GM12891 (cell line): ENCODE measurements at places on chromosomes 6 and 20.

DNA sequence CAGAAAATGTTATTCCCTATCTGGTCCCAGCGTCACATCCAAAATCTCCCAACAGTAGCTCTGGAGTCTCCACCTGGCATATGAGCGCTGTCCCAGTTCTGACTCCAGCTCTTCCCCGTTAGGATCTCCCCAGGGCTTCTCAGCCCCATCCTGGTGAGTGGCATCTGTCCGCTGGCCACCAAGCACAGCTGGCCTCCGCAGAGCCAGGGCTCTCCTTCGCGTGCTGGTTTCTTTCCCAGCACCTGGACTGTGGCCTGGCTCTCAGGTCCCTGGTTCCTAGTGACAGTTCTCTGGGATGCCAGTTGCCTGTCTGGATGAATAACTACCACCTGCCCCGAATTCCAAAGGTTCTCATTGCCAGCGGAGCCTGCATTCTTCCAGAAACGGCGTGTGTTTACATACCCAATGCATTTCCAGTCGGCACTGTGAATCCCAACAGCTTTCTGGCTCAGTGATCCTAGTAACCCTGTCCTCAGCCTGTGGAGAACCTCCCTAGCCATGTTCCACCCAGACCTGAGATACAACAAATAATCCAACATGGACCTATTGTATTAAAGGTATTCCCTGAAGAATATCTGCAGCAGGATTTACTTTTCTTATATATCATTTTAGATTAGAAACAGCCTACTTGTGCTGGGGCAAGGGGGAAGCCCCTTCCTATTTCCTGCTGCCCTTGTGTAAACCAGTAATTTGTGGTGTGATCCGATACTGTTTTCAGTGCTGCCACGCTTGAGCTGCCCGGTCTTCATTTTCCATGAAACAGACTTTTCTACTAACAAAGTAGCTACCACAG, 69.9 kb upstream of the PDE10A start:
- DNase-seq, result no peak

DNA sequence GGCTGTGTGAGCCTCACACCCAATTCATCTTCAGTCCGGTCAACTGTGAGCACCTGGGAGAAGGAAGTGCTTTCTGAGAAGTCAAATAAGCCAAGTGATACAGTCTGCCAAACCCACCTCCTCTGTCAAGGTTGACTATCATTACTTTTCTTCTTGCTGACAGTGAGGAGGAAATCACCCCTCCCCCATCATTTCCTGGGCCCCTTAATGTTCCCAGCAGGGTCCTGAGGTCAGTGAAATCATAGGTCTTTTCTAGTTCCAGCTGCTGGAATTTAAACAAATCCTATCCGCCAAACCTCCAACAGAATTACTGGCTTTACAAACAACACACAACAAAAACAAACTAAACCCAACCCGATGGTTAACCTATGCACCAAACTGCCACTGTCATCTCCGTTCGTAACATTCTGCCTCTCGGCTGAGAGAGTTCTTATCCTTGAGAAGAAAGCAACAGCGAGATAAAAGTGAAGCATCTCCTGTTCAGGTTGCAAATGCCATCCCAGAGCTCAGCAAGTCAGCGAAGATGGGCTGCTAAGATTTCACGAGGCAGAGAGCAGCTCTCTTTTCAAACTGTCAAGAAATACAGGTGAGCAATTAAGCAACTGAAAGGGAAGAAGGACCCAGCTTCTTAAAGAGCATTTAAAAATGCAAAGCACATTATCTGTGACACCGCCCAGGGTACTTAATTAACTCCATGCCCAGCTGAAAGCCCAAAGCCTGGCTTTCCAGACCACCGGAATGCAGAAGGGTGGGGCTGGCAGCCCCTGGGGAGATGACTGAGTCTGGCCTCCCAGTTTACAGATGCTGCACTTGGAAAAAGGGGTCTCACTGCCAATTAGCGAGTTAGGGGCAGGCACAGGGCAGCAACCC, 24.7 kb downstream of the GFOD1 start:
- DNase-seq, result no peak

DNA sequence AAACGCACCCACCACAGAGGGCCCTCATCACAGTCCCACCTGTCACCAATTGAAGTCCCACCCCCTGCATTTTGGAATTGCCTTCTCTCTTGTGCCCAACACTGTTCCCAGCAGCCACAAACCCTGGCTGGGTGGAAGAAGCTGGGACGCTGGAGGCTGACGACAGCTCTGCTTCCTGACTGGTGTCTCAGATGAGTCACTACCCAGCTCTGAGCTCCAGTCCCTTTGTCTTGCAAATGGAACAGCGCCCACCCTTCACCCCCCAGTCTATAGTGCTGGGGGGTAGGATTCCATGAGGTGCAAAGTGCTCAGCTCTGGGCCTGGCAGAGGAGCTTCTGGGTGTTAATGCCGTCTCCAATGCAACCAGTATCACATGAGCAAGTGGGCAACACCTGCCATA, 85.3 kb downstream of the DLGAP4 start:
- DNase-seq, result no peak

GRCh38 chr20:32737371-32738223, 5.7 kb downstream of the COMMD7 start:
- no peak for DNase-seq

DNA sequence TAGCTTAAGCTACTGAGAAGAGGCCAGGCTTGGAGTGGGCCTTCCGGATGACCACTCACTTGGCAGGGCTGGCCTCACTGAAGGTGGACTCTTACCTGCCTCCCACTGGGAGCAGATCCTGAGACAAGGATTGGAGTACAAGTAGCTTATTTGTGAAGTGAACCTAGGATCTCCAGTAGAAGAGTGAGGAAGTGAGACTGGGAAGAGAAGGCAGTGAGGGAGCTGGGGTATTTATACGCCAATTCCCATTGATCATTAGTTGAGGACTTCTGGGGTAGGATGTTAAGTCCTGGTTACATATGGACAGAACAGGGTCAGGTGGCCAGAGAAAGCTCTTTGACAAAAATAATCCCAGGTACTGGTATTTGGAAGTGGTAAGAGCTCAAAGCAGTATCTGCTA, 32.3 kb upstream of the RNF24 start:
- DNase-seq, result no peak

DNA sequence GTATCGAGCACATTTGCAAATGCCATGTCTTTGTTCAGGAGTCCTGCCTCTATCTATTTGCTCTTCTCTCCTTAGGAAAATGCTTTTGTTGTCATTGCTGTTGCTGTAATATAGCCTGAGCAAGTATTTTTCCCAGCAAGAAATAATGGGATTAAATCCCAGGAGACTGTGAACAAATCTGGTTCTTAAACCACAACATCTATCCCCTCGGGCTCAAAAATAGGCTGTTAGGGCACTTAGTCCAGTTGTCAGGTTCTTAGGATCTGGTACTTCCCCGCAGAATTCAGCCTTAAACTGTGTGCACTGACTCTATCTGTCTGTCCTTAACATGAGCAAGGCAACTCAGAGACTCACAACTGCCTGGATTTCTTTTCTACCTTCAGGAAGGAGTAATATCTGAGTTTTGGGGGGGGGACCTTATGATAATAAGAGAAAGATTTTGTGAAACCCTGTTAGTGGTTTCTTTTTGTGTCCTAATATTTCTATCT, 437.5 kb downstream of the HTR1B start:
- no peak for DNase-seq

GRCh38 chr20:47492284-47492683, 9.4 kb upstream of the NCOA3 start:
- no peak for DNase-seq

GRCh38 chr20:48690888-48691287, 136.9 kb downstream of the PREX1 start:
- no peak for DNase-seq

DNA sequence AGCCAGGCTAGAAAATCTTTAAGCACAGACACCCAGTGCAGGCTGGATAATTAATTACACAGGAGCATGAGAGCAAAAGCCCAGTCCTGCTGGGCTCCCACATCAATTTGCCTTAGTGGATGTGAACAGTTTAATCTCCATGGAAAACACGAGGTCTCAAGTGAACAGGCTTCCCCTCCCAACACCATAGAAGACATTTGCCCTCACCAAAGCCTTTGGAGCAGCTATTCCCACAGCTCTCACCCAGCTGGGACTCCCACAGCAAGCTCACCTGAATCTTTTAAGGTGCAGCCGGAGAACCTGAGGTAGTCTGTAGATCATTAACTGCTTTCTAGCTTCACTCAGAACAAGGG, 12.0 kb downstream of the TOMM6 start:
- no peak for DNase-seq

- DNase-seq, result no peak
These were observed 23.5 kb upstream of the ANGPT4 start for GRCh38 chr20:939606-940005.

GRCh38 chr20:38757145-38757775, 9.0 kb downstream of the ACTR5 start:
- DNase-seq, result no peak

DNA sequence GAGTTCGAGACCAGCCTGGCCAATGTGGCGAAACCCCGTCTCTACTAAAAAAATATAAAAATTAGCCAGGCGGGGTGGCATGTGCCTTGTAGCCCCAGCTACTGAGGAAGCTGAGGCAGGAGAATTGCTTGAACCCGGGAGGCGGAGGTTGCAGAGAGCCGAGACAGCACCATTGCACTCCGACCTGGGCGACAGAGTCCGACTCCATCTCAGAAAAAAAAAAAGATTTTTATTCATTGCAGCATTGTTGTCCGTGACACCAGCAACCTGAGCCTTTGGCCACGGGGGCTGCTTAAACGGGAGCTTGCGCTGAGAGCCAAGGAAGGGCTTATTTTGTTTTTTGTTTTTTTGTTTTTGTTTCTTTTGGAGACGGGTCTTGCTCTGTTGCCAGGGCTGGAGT, 7.3 kb downstream of the ARFGAP1 start:
- no peak for DNase-seq

DNA sequence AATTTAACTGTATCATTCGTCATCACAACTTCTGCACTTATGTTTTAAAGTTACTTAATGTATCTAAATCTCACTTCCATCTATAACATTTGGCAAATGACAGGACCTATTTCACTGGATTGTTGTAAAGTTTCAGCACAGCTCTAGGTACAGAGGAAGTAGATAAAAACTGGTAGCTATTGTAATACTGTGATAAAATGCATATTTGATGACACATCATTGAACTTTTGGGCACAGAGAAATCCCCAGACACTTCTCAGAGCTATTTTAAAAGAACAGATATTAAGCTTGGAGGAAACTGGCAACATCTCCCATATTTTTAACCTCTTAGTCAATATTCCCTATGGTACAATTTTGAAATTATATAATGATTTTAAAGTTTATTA, 138.7 kb downstream of the RFPL4B start:
- DNase-seq, result no peak

- DNase-seq, result no peak
These were observed 3.1 kb downstream of the ZCCHC3 start for GRCh38 chr20:300345-300990.

- DNase-seq, result no peak
These were observed 43.2 kb upstream of the SRF start for GRCh38 chr6:43127877-43128276.

GRCh38 chr6:15874326-15874725, 211.5 kb upstream of the DTNBP1 start:
- no peak for DNase-seq

- DNase-seq, result no peak
These were observed 386.8 kb downstream of the PLCB1 start for GRCh38 chr20:8518878-8519277.

DNA sequence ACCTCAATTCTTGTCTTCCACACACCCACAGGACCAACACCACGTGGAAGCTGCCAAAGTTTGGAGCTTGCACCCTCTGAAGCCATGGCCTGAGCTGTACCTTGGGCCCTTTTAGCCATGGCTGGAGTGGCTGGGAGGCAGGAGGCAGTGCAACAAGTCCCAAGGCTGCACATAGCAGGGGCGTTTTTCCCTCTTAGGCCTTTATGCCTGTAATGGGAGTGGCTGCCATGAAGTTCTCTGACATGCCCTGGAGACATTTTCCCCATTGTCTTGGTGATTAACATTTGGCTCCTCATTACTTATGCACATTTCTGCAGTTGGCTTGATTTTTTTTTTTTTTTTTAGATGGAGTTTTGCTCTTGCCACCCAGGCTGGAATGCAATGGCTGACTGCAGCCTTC, 44.4 kb upstream of the SLC22A3 start:
- no peak for DNase-seq

- DNase-seq, result no peak
These were observed 4.1 kb downstream of the CTSZ start for GRCh38 chr20:59002874-59003399.

GRCh38 chr20:37991908-37992307, 41.3 kb downstream of the TTI1 start:
- no peak for DNase-seq

DNA sequence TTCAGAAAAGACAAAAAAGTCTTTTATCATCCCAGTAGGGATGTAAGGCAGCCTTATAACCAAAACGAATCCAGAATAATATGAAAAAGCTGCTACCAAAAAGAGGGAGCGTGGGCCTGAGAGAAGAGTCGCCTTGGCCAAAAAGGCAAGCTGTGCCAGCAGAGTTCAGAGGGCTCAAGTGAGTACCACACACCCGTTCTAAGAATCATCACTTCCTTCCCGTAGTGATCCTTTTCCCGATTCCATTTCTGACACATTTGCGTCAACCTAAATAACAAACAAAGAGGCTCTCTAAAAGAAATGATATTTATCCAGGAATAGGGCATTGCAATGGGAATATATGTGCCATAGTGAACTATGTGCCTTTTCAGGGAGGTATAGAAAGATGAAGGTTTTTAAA, 3.8 kb upstream of the TMEM181 start:
- no peak for DNase-seq

- no peak for DNase-seq
These were observed 542.9 kb upstream of the IMPG1 start for GRCh38 chr6:76615395-76615794.

DNA sequence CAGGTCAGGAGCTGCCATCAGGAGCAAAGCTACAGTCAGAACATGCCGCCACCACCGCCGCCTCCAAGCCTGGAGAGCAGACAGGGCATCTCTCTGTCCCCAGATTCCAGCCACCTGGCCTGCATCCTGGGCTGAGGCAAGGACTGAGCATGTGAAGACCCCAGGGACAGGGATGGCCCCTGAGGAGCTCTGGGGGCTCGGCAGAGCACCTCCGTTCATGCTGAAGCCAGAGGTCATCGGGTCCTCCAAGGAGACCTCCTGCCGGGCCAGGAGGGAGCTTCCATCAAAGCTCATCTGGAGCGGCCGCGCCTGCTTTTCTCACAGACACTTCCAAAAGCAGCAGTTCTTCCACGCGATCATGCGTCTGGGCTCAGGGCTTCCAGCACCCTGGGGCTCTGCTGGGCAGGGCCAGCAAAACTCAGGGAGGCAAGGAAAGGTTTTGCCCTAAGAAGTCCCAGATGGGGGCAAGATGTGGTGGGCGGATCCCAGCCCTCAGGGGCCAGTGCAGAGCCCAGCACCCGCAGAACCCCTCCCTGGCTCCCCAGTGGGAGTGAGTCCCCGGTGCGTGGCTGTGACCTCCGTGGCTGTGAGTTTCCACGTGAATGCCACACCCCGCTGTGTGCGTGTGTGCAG, 138.4 kb downstream of the TAF4 start:
- DNase-seq, result no peak

GRCh38 chr6:19662911-19663310, 174.3 kb upstream of the ID4 start:
- DNase-seq, result no peak
